T-helper 1 cell (primary cell): ENCODE measurements at places on chromosomes 4 and X.

DNA sequence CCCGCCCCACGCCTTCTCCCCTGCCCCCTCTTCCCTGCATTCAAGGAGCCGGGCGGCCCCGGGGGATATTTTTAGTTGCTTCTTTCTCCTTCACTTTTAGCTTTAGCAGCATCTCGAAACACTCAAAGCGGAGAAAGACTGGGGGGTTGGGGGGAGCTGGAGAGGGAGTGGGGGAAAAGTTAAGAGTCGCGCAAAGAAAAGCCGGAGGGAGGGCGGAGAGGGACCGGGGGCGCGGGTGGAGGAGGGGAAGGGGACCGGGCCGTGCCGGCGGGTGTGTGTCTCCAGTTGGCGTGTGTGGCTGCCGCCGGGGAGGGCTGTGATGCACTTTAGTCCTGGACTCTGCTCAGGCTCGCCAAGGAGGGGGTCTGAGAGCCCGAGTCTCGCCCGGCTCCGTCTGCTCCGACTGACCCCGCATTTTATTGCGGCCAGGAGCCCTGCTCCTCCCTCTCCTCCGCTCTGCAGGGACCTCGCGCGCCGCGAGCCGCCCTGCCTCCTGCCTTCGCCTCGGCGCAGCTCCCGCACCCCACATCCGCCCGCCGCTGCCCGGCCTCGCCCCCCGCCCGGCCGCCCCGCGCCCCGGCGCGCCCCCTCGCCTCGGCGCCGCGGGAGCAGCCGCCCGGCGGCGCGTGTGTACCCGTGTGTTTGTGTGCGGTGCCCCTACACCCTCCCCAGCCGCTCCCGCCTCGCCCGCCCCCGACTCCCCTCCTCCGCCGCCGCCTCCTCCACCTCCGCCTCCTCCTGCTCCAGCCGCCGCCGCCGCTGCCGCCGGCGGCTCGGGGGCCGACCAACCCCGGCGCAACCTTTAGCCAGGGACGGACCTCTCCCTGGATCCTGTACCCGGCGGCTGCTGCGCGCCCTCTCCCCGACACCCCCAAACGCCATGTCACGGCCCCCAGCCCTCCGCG, 1.4 kb downstream of the ZNF827 start:
- DNase-seq, result peak; percentile 14

DNA sequence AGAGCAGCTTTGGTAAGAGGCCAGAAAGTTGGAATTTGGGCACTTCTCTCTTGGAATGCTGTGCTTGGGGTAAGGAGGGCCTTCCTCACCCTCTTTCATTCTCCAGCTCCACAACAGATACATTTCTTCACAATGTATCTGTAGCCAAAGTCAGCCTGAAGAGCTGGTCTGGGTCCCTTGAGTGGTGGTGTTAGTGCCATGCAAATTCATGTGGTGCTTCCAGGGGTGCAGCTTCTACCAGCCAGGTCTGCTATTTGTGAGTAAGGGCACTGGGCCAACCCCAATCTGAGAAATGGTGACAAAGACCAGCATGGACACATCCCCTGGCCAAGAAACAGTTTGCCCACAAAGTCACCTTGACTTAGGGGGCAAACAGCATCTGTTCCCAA, 17.8 kb downstream of the AMER1 start:
- DNase-seq, result no peak

DNA sequence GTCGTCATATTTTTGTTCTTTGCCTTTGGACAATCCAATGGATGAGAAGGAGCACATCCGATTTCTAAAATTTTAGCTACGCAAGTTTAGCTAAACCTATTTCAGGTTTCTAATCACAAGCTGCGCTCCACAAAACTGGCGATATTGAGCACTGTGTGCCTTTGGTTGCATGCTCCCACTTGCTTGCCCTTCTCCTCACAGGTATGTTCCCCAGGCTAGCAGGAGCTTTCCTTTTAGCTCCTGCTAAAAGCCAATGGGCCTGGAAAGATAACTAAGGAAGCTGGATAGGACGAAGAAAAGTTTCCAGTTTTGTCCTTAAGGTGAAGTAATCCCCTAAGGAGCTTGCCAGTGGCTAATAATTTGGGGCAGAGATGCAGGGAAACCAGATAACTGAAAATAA, 975.2 kb downstream of the FSTL5 start:
- no peak for DNase-seq

- no peak for DNase-seq
These were observed 11.3 kb upstream of the SMARCA5 start for GRCh38 chr4:143502231-143502630.

- no peak for DNase-seq
These were observed at the start of gene RAB41 for GRCh38 chrX:70281951-70282350. Gene RAB41, plus strand, starts transcription at chrX:70282172. Its CDS starts 46 bp downstream, at chrX:70282218.

GRCh38 chr4:153939570-153939969, 150.7 kb upstream of the SFRP2 start:
- DNase-seq, result no peak

- DNase-seq, result no peak
These were observed 11.3 kb upstream of the DRP2 start for GRCh38 chrX:101208152-101208905.

- DNase-seq, result no peak
These were observed 2464.6 kb downstream of the PCDH7 start for GRCh38 chr4:33184657-33185290.

DNA sequence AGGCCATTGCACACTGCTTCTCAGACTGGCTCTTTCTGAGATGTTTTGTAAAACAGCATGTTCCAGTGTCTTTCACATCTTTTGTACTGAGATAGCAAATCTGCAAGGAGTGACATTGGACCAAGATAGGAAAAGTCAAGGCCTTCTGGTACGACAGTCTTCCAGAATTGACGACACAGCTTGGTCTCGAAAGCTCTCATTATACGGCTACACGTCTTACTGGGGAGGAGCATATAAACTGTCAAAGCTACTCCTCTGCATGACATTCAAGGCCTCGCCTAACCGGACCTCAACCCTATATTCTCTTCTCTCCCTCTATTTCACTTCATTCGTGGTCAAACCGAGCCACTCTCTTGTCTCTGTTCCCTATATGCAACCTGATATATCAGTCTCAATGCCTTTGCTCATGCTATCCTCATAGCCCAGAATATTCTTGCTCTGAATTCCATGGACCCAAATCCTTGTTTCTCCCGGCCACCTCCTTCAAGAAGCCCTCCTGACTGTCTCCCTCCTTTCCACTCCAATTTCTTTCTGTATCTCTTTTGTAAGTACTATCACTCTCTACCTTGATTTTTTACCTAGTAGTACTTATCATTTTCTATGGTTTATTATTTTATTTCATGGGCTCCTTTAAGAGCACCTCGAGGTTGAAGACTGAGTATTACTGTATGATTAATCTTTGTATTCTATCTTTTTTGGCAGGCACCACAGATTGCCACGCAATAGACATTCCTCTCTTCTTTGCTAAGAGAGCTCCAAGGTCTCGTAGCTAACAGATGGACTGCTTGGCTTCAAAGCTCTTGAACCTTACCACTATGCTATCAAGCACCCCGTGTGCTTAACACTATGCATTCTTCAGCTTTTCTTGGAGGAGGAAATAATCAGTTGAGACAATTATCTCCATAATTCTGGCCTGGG, 35.1 kb downstream of the RBM47 start:
- DNase-seq, result no peak

DNA sequence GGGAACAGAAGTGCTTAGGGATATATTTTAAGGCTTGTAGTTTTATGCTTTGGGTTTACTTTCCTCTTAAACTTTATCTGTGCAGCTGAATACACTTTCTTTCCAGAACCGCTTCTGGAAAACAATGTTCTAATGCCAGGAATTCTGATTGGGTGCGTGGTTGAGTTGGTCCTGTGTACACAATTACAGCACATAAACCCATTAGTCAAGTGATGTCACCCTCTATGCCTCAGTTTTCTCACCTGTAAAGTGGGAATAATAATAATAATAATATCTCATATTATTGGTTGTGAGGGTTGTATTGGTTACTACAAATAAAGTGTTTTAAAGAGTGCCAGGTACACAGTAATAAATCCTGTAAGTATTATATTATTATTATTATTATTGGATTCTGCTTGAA, 129.2 kb downstream of the MID1IP1 start:
- DNase-seq, result no peak

GRCh38 chr4:185941461-185941860, 127.5 kb upstream of the TLR3 start:
- no peak for DNase-seq

DNA sequence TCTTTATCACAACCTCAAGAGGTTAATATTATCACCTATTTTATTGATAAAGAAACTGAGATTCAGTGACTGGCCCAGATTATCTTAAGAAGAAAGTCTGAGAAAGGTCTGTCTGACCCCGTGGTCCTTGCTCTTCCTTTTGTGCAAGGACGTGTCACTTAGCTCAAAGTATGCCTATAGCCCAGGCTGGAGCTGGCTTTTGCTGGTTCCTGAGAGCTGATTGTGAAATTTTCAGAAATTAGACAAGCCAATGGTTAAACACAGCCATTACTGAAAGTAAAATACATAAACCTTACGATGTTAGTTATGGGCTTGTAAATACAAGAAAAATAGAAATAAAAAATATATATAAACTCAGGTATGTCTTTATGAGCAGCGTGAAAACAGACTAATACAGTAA, 70.1 kb downstream of the CHRNA9 start:
- no peak for DNase-seq

- no peak for DNase-seq
These were observed 14.8 kb upstream of the PAQR3 start for GRCh38 chr4:78953769-78954666.

GRCh38 chr4:109072595-109072994, 229.9 kb downstream of the COL25A1 start:
- DNase-seq, result no peak

- DNase-seq, result no peak
These were observed 55.8 kb downstream of the GPC4 start for GRCh38 chrX:133359466-133359865.

GRCh38 chrX:56248492-56248891, 16.3 kb downstream of the KLF8 start:
- peak; percentile 8 for DNase-seq

GRCh38 chr4:90996813-90997212, 869.6 kb downstream of the CCSER1 start:
- no peak for DNase-seq

- DNase-seq, result peak; percentile 92
These were observed 18.5 kb downstream of the OTUD5 start for GRCh38 chrX:48938721-48939425.

DNA sequence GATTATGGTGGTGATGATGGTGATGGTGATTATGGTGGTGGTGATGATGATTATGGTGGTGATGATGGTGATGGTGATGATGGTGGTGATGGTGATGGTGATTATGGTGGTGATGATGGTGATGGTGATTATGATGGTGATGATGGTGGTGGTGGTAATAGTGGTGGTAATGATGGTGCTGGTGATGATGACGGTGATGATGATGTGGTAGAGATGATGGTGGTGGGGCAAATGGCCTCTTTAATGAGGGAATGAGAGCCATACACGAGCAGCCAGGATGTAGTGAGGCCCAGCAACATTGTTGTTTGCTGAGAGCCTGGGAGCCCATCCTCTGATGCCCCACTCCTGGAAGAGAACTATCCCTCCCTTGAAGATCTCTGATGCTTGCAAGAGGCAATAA, 29.0 kb downstream of the HMX1 start:
- DNase-seq, result no peak

GRCh38 chrX:40420899-40421729, 159.7 kb upstream of the ATP6AP2 start:
- no peak for DNase-seq

DNA sequence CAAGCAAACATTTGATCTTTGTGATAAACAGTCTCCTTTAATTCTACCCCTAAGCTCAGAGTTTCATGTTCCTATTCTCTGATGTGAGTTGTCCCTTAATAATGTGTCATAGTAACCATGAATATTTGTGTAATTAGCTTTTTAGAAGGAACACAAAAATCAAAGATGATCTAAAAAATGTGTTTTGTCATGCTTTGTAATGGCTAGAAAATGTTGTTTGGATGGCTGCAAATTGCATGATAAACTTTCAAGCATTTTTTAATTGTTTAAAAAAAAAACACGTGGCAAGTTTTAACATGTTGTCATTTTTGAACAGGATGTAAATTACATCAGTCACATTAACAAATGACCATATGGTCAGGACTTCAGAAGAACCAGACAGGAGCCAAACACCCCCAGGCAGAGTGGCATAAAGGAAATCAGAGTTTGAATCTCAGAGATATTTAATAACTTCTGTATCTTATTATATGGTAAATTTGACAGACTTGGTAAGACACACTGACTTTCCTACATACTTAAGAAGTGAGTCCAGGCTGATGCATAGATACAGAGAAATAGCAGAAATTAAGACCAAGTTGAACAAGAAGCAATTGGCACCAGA, 223.9 kb upstream of the VEGFC start:
- no peak for DNase-seq

DNA sequence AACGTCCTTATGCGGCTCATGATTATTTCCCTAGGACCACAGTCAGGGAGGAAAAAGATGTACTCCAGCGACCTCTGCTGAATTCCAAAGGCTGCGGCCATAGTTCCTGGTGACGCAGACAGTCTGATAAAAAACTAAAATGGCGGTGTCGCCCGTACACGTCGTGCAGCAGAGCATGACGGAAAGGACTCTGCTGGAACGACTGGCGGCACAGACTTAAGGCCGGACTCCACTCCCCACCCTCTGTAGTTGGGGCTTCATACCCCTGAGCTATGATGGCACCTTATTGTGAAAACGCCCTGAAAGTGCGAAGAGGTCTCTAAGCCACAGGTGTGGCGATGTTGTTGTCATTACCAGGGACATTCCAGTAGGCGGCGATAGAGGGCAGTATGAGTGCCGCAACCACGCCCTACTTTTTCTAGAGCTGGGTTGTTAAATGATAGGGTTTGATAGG, 90.0 kb upstream of the EDA2R start:
- DNase-seq, result peak; percentile 42

DNA sequence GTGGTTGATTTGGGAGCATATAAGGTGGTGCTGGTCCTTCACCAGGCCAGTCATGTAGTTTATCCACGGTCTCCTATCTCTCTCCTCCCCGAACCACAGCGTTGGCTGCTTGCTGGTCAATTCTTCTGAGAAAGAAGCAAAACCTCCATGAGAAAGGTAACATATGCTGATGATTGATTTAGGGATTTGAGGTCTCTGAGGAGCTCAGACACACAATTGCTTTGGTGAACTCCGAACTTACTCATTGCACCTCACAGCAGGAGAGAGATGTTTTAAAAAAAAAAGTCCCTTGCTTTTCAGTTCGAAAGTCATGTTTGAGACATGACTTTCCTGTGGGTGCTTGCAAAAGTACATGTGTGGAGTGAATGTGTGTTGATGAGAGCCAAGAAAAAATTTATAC, 100.2 kb downstream of the TSPAN7 start:
- no peak for DNase-seq

GRCh38 chrX:129688097-129688496, 33.3 kb upstream of the APLN start:
- DNase-seq, result no peak

DNA sequence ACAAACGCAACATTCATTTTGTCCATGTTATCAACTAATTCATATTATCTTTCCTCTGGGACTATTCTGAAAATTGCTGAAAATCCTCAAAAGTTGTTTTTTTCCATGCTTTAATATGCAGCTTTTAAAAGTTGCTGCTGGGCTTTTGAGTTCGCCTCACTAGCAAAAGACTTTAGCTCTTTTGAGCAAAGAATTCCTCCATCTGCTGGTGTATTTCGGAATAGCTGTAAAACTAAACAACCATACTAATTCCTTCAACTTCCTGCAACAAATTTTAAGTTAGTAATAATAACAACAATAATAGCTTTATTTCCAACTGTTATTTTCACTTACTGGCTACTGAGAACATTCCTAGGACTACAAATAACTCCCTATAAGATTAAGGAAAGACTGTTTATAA, 124.5 kb upstream of the PLAC1 start:
- DNase-seq, result no peak
